ENCODE measurements at places on chromosomes 5 and 9.

GRCh38 chr9:69324549-69325401, at the start of gene ENTREP1:
Gene ENTREP1 (plus strand): TSS chr9:69325215. CDS start chr9:69325310, 95 bp downstream.
- DNase-seq = peak; percentile 71

DNA sequence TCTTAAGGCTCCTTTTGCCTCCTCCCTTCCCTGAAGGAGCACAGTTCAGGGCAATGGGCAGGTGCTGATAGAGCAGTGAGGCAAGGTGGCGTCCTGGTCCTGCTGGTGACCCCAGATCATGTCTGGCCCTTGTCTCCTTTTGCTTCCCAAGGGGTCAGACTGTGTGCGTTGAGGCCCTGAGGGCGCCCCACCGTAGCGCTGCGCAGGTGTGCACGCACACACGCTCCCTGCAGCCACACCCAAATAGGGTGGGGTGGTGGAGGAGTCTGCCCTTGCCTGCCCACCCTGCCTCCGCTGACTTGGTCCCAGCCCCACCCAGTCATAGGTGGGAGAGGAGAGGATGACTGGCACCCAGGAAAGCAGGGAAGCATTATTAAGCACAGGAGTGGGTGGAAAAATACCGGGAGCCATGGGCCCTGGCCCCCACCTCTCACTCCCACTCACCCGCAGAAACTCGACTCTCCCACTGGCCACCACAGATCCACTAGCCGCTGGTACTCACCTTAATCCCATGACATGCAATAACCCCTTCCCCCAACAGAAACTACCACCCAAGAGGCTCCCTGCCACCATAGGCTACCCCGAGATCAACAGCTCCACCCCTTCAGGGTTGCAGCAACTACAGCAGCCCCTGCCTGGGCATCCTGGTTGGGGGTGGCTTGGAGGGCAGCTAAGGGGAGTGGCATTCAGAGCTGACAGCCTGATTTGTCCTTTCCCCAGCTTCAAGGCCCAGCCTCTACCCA, 16.7 kb downstream of the PDLIM4 start:
- DNase-seq = no peak

DNA sequence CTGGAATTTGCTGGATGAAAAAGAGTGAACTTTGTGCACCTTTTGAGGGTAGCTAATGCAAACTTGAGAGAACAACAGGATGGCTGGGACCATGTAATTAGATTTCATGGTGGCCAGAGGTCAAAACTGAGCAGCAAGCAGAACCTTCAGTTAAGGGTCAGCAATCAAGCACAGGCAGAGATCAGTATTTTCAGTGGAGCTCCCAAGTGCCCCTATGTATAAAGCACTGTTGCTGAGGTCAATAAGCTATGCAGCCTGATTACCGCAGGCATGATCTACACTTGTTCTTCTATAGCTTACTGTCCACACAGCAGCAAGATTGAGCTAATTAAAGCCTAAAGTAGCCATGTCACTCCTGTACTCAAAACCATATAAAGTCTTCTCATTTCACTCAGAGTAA, 62.1 kb upstream of the TMC1 start:
- no peak for DNase-seq

DNA sequence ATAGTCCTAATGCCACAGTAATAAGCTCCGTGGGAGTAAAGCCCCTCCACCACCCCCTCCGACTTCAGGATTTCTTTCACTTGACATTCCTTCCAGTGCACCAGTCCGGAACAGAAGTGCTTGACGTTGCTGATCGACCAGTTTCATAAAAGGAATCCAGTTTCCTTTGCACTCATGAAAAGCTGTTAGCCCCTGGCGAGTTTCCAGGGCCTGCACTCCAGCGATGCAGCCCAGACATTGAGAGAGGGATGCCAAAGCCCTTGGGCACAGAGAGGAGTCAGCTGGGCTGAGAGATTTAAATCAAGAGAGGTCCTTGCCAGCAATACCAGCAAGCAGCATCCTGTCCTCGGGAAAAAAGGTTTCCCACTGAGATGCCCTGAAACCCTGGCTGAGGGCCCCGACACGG, 170.1 kb downstream of the GABBR2 start:
- no peak for DNase-seq

DNA sequence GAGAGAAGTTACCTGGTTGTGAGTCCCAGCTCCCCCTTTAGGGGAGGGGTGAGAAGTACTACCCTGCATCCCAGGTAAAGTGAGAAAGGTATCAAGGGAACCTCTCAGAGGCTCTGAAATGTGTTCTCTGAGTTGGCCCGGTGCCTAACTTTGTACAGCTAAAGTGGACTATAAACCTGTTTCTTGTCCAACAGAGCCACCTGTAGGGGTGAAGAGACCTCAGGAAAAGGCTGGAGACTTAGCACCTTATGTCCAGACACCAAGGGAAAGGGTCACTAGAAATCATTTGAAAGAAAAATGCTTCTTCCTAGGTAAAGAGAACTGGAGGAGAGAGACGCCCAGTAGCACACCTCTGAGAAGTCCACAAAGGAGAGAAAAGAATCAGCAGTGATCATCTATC, 108.3 kb upstream of the KIF2A start:
- DNase-seq = no peak

DNA sequence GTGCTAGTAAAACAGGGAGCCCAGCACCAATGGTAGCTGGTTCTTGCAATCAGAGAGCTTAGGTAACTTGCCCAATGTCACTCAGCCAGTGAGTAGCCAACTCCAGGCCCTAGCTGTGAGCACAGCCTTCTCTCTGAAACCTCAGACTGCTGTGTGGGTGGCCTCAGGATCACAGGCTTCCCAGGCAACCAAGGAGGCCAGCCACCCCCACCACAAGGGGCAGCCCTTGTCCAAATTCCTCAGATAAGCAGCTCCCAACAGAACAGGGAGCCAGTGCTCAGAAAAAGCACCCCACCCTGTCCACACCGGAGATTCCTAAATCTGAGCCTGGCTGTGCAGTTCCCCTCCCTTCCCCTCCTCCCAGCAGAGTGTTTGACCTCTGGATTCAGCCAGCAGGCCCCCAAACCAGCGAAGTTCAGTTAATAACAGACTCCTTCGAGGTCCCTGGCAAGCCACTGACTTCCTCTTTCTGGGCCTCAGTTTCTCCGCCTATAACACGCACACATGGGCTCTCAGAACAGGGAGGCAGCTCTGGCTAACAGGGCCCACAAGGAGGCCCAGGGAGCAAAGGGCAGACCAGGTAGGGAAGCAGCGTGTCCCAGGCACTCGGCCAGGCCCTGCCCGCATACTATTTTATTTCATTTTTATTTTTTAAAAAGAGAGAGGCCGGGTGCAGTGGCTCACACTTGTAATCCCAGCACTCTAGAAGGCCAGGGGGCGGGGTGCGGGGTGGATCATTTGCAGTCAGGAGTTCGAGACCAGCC, 2.7 kb downstream of the EEIG1 start:
- DNase-seq = no peak

- DNase-seq = no peak
These were observed 91.0 kb upstream of the C9orf72 start for GRCh38 chr9:27664121-27664779.

GRCh38 chr5:100676817-100677631, 141.8 kb downstream of the FAM174A start:
- DNase-seq = no peak

- no peak for DNase-seq
These were observed 354.1 kb upstream of the RFX3 start for GRCh38 chr9:3879726-3880505.

DNA sequence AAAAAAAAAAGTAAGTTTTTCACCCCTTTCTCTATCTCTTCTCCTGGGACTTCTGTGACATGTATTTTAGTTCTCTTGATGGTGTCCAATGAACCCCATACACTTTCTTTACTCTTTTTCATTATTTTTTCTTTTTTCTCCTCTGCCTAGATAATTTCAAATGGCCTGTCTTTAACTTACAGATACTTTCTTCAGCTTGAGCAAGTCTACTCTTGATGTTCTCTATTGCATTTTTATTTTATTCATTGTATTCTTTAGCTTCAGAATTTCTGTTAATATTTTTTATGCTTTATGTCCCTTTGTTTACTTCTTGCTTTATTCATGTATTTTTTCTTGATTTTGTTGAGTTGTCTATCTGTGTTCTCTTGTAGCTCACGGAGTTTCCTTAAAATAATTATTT, 32.5 kb upstream of the FAM120A start:
- DNase-seq = no peak

DNA sequence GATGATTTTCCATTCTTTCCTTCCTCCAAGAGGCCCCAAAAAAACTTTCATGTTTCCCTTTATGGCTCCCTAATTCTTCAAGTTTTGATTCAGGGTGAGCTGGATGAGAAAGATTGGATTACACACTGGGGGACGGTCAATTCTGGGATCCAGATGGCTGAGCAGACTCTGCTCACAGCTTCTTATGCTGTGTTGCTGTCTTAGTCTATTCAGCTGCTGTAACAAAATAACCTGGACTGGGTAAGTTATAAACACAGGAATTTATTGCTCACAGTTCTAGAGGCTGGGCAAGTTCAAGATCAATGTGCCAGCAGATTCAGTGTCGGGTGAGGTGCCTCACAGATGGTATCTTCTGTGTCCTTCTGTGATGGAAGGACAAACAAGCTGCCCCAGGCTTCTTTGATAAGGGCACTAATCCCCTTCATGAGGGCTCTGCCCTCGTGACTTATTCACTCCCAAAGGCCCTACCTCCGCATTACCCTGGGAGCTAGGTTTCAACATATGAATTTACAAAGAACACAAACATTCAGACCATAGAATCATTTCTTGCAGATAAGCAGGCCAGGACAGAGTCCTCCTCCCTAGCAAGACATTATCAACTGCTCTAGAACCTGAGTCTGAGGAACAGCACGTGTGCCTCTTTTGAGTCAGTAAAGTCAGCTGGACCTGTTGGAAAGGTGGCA, 23.1 kb upstream of the SMAD5 start:
- no peak for DNase-seq

All from D341Med (cell line).